NCI-H2171 treated with DMSO at 0.1 percent for 48 hours (cell line): ENCODE measurements at places on chromosomes 2 and 18.

DNA sequence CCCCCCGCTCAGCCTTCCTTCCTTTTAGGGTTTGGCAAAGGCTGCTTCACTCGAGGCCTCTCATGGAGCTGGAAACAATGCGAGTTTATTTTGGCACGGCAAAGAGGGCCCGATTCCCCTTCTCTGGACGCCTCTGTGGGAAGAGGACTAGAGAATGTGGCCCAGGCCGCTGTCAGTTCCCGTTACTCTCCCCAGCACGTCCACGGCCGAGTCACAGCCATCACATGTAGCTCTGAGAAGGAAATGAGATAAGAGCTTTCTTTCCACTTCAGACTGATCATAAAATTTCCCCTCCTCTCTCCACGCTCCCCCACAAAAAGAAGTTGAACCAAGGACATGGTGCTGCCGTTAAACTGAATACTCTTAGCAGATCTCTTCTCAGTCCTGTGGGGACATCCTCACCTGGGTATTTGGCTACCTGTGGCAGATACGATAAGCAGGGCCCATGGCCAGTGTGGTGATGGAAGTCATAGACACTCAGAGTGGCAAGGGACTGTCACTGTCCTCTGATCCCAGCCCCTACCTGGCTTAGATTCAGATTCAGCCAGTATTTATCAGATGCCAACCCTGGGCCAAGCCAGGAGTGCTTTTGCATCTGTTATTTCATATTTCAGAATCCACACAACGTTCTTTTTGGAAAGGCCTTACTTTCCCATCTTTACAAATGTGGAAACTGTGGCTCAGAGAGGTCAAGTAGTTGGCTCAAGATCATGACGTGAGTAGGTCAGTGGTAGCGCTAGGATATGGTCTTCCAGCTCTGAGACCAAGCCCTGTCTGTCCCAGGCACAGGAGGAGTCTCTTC is 101.2 kb downstream of the MCFD2 start:
- no peak for DNase-seq

- no peak for DNase-seq
Measured at GRCh38 chr2:132448771-132449170, 32.2 kb downstream of the GPR39 start.

- DNase-seq = no peak
Measured at GRCh38 chr2:120423167-120423943, 77.4 kb downstream of the INHBB start.

DNA sequence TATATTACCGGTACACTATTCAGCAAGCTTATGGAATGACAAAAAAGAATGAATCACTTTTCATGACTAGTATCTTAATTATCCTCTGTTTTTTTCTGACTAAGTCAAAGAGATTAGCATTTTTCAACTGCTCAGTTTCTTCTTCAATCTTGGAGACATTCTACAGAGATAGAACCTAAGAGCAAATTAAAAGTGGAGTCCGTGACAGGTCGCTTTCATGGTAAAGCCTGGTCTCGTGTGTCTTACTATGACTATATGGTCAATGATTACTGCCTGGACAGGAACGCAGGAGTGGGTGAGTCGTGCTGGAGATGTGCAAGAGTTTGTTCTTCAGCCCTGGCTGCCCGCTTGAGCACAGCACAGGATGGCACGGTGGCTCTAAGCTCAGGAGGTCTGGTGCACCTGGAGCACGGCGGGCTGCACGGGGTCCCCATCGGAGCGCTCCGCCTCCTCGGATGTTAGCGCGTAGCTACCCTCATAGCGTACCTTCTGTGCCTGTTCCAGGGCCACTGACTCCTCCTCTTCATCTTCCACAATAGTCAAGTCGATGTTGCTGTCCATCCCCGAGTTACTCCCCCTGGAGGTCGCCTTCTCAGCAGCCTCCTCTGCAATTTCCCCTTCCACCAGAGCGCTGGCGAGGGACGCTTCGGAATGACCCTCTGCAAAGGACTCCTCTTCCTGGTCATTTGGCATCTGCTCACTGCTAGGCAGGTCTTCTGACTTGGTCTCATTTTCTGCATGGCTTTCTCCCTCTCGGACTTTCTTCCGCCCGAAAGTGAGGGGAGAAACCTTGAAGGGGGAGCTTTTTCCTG is 11.1 kb downstream of the CAVIN2 start:
- DNase-seq = no peak

- no peak for DNase-seq
Measured at GRCh38 chr2:236848501-236848900, 237.2 kb upstream of the COPS8 start.

DNA sequence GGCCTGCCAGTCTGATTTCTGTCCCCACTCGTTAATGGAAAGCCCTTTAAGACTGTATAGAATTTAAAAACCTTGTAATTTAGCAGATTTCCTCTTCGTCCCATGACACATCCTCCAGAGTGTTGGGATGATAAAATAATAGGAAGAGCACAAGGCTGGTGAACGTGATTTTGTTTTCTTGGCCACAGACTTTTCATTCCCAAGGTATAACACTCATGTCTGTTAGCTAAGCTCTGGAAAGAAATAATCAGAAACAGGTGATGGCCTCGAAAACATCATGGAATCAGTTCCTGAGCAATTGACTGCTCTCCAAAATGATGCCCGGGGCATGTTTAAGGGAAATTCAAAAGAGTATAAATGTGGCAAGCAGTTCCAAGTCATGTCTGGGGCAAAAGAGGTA is 337.8 kb upstream of the TCF4 start:
- DNase-seq = no peak

DNA sequence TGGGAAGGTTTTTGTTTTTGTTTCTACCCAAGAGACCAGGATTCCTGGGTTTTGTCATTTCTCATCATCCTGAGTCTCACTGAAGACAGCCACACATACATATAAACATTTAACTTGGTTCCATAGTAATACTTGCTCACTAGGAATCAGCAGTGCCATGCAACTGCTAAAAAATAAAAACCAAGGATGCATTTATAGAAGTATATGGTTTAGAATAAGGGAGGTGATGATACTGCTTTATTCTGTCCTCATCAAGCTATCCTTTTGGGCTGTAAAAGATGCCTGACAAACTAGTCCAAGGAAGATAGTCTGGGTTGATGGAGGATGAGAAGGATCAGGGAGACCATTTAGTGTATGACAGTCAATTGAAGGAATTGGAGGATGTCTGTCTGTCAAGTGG is 740 bp downstream of the SPATA3 start:
- DNase-seq = no peak
